EH (cell line): ENCODE measurements at places on chromosomes 3 and 15.

- no peak for DNase-seq
These were observed 50.7 kb upstream of the SLC2A2 start for GRCh38 chr3:171077261-171077660.

DNA sequence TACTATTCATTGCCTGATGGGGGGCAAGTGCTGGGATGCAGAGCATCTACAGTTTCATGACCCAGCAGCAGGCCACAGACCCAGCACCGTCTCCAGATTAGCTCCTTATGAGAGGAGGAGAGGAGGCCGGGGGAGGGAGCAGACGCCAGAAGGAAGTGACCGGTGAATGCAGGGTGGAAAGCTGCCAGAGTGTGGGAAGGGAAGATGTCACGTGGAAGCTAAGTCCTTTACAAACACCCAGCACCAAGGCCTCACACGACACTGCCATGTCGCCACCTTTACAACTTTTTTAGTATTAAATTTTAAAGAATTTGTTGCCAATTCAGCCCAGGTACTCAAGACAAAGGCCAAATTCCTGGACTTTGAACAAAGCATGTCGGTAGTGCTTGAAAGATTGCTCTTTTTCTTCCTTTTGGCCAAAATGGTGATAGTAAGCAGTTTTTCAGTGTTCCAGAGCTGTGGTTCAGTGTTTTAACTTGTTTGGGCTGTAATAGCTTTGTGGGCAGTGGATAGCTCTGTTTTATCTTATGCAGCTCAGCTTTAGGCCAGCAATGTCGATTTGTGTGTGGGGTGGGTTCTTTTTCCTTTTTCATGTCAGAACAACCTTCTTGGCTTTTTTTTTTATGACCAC is 58.2 kb downstream of the ZBTB38 start:
- peak; percentile 88 for DNase-seq

DNA sequence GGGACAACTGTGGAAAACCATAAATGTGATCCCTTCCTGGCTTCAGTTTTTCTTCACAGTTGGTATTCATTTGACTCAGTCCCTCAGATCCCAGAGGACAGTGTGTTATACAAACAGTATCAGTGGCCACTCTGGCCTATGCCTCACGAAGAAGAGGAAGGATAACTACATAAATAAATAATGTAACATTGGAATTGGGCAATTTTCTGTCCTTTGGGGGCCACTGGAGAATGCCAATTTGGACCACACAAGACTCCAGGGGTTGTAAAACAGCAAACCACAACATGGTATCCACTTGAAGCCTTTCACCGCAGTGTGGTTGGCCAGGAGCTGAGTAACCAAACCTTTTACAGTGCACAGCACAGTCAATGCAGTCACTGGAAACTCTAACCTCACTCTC is 1077.0 kb downstream of the ROBO2 start:
- peak; percentile 24 for DNase-seq

DNA sequence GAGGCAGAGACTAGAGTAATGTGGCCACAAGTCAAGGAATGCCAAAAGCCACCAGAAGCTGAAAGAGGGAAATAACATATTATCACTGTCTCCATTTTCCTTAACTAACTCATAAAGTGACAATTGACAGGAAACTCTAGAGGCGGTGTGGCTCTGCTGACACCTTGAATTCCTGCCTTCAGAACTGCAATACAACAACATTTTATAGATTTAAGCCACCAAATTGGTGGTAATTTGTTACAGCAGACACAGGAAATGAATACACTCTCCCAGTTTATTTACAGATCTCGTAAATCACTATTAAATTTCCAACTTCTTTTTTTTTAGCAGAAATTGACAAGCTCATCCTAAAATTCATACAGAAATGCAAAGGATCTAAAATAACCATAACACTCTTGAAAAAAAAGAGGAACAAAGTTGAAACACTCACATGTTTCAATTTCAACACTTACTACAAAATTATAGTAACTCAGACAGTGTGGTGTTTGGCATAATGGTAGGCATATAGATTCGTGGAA is 449.9 kb downstream of the OTOL1 start:
- no peak for DNase-seq

DNA sequence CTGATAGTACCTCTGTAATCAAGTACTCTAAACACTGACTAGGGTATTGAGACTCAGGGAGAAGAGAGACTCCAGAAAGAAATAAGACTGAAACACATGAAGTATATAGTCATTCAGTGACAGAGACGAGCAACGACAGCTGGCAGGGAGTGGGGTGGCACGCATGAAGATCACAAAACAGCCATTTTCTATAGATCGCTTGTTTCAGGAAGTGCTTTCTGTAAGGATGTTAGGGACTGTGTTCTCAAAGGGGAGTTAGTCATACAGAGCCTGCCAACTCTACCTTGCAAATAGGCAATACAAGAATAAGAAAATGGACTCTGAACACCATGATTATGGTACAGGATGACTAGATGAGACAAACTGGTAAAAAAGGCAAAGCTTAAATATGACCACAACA is 139.5 kb downstream of the TBL1XR1 start:
- DNase-seq = no peak

GRCh38 chr15:66226736-66227135 is 26.8 kb downstream of the MEGF11 start:
- no peak for DNase-seq

DNA sequence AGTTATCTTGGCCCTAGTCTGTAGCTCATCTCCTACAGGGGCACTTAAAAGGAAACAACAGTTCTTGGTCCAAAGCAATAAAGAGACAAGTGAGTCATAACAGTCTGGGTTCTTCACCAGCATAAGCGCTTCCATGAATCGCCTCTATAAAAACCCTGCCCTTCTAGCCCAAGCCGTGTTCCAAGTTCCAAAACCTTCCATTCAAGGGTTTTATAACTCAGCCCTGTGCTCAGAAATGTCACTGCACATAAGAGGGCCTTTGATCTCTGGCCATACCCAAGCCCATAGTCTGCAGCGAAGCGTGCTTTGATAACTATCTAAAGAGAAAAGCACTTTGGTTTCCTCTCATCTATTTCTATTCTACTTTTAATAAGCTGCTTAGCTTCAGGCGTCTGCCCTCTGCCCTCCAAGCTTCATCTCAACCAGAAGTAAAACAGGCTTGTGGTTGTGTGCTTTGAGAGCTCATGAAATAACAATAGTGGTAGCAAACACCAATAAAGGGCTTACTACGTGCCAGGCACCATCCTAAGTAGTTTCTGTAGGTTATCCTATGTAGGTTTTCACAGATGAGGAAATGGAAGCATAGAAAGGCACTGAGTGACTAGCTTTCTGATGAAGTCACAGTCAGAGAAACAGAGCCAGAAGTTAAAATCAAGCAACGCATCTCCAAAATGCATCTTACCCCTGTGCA is 64.0 kb upstream of the AKAP13 start:
- DNase-seq = peak; percentile 95

DNA sequence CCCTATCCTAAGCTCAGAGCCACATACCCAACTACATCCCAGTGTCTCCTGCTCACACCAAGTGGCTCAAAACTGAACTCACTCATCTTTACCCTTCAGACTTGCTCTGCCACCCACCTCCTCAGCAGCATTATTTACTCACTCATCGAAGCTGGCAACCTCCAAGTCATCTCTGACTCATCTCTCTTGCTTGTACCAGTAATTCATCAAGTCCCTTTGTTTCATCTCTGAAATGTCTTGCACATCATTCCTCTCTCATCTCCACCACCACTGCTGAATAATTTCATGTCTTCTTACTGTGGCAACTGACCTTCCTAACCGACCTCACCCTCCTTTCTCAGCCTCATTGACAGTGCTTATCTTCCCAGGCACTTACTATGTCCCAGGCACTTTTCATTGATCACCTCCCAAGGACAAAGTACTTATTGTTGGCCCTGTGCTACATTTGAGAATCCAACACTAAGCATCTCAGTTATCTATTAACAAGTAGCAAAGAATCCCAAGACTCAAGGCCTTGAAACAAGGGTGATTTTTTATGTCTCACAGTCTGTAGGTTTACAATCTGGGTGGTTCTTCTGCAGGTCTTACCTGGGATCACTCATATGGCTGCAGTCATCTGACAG is 82.0 kb downstream of the MRPL46 start:
- DNase-seq = peak; percentile 54

DNA sequence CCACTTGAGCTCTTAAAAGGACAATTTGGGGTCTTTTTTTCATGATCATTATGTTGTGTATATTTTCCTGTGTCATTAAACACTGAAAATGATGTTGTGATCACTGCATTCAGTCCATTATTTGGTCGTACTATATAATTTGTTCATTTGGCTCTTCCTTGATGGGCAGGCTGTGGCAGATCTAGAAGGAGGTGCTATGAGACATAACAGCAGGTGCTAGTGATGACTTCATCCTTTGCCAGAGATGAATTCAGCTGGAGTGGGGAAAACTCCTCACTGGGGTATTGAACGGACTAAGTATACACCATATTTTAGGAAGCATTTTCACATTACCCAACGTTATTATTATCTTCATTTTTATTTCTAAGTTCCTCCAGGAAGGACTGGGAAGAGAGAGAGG is 12.0 kb downstream of the CMTM7 start:
- DNase-seq = no peak

GRCh38 chr3:45644791-45645201 is 44.4 kb upstream of the SACM1L start:
- peak; percentile 96 for DNase-seq

- DNase-seq = no peak
These were observed 79.5 kb upstream of the UMPS start for GRCh38 chr3:124650798-124651197.

GRCh38 chr15:61910839-61911369 is 149.3 kb downstream of the VPS13C start:
- DNase-seq = peak; percentile 1

DNA sequence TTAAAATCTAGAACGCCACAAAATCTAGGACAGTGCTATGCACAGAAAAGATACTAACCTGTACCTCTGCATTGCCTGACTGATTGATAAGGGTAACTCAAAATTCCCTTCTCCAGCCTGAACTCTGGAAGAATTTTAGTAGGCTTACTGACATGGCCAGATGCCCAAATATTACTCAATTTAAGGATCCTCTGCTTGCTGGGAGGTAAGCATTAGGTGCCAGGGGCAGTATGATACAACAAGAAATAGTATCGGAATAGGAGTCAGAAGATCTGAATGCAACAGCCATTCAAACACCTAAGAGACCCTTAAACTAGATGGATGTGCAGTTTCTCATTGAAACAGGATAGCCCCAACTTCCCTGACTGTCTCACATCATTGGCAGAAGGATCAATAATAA is 45.4 kb downstream of the CERS3 start:
- no peak for DNase-seq

GRCh38 chr15:28873585-28874190 is 12.1 kb upstream of the APBA2 start:
- DNase-seq = peak; percentile 27

DNA sequence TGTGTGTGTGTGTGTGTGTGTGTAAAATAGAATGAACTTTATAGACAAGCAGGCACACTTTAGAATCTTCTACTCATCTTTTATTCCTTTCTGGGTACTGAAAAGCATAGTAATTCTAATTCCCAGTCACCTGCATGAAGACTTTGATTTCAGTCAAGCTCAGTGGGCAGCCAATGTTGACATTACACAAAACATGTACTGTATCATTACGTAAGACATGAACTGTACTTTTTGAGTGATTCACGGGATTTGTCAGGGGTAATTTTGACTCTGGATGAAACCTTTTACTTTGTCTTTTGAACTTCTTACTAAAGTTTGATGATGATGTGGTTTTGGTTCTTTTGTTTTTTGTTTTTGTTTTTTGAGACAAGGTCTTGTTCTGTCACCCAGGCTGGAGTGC is 38.8 kb downstream of the PTPRG start:
- DNase-seq = no peak

GRCh38 chr15:95880630-95881029 is 449.9 kb upstream of the NR2F2 start:
- DNase-seq = peak; percentile 25

DNA sequence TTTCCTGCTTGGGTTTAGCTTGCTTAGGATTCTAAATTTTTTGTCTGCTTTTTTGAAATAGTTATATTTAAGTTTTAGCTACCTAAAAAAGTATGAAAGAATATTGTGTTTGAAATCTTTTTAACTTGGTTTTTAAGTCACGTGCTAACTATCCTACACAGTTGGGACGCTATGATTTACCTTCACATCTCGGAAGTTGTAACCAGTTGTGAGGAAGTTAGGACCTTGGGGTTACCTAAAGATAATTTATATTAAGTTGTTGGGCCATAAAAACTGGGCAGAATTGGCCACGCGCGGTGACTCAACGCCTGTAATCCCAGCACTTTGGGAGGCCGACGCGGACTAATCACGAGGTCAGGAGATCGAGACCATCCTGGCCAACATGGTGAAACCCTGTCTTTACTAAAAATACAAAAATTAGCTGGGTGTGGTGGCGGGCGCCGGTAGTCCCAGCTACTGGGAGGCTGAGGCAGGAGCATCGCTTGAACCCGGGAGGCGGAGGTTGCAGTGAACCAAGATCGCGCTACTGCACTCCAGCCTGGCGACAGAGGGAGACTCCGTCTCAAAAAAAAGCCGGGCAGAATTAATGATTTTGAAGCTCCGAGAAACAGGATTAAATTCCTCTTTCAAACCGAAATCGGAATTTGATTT is 1.0 kb downstream of the ZFAND6 start:
- DNase-seq = peak; percentile 52

DNA sequence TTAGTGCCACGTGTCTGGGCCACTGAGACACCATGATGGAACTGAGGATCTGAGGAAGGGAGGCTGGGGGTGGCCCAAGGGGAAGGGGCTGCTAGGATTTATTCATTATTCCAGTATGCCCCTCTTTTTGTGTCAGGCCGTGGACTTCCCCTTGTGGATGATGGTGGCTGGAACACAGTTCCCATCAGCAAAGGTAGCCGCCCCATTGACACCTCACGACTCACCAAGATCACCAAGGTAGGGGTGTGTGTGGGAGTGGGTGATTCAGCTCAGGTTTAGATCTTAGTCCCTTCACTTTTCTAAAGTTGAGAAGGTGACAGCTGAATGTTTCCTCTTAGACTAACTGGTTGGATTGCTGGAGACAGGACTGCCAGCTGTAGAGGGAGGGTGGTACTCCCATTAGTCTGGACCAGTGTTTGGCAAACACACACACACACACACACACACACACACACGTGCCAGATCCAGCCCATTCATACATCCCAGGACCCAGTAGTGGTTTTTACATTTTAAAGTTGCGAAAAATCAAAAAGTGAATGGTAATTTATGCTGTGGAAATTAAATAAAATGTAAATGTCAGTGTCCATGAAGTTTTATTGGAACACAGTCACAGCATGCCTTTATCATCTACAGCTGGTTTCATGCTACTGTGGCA is 11.4 kb downstream of the EIF4G1 start:
- DNase-seq = no peak

DNA sequence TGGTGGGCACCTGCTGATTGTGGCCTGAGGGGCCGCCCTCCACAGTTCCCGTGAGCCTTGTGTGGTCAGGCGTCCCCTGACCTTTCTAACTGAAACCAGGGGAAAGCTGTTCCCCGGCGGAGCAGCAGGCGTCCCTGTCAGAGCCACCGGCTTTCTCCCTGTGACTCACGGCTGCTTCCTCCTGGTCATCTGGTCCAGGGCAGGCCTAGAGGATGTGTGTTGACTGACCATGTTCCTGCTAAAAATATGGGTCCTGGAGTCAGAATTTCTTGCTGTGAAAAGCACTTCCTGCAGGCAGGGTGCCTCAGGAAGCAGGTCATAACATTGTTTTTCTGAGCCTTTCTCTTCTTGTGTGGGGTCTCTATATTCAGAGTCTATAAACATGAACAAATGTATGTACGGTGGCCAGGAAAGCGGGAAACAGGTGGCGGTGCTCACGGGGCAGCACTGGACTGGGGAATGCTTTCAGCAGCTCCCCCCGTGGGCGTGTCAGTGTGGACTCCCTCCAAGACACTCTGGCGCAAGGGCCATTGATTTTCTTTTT is 38.4 kb upstream of the CGNL1 start:
- DNase-seq = peak; percentile 78

GRCh38 chr15:79084308-79084968 is 6.1 kb downstream of the RASGRF1 start:
- DNase-seq = no peak
